ENCODE measurements at places on chromosomes 5 and 9.

GRCh38 chr9:93907551-93908199 lies 47.5 kb downstream of the BARX1 start:
- no peak for DNase-seq

GRCh38 chr5:10621832-10622231 lies 58.0 kb downstream of the ANKRD33B start:
- DNase-seq: no peak

- no peak for DNase-seq
Measured at GRCh38 chr5:148910216-148910615, 83.8 kb downstream of the ADRB2 start.

- DNase-seq: no peak
Measured at GRCh38 chr5:86546044-86546443, 71.7 kb upstream of the COX7C start.

DNA sequence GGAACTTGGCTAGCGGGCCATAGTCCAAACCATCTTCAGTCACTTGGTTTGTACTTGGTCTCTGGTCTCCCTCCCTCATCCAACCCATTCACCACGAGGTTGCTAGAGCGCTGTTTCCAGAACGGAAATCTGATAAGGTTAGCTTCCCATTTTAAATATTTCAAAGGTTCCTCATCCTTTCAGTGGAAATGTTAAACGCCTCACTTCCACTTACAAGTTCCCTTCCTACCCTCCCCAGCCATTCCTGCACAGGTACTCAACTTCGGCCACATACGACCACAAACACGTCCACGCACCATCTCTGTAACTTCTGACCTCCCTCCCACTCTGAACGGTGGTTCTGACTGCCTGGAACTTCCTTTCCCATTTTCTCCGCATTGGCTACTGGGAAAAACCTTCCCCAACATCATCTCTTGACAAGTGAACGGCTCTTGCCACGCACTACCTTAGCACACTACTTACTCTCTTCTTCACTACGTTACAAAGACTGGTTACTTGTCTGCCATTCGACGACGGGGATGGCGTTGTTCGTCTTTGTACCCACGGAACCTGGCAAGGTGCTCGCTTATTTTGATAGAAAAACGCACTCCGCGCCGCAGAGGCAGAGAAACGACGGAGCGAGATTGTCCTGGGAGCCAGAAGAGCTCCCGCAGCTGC lies 629 bp downstream of the CCNH start:
- DNase-seq: peak; percentile 81

- no peak for DNase-seq
Measured at GRCh38 chr5:61744690-61745619, 412.9 kb downstream of the ZSWIM6 start.

GRCh38 chr5:92674321-92674720 lies 906.7 kb downstream of the NR2F1-AS1 start:
- no peak for DNase-seq
